Type B pancreatic cell (in vitro differentiated cells): ENCODE measurements at places on chromosomes 6 and 20. TPM values are rescaled to one million over a fixed set of nuclear protein-coding genes. Genes with fewer than 3 reads are reported as not detected.

- H3K27me3 ChIP-seq: no peaks in the 10 kb centered on the region
- no peaks in the 10 kb centered on the region for H3K36me3 ChIP-seq
- no peak overlapping the region for H3K27ac ChIP-seq
- H3K4me1 ChIP-seq: no peaks in the 10 kb centered on the region
- H3K4me3 ChIP-seq: no peak overlapping the region
- no peak for DNase-seq
Observed at GRCh38 chr6:107144666-107145065, 29.4 kb upstream of the BEND3 start.

- peaks cover 21% of the 10 kb centered on the region for H3K36me3 ChIP-seq
- H3K4me1 ChIP-seq: peaks cover 15% of the 10 kb centered on the region
- no peak for DNase-seq
- H3K27me3 ChIP-seq: no peaks in the 10 kb centered on the region
- H3K4me3 ChIP-seq: no peak overlapping the region
Observed at GRCh38 chr20:32697608-32698007, 23.9 kb upstream of the C20orf203 start.

Gene RAET1E
- 1.2 TPM in 1 of 2 replicates, not detected in the other for total RNA-seq

- no peak for DNase-seq
- peaks cover 21% of the 10 kb centered on the region for H3K4me1 ChIP-seq
- H3K27ac ChIP-seq: no peak overlapping the region
- H3K27me3 ChIP-seq: no peaks in the 10 kb centered on the region
Observed at GRCh38 chr6:4794140-4794707, 18.0 kb downstream of the CDYL start.

DNA sequence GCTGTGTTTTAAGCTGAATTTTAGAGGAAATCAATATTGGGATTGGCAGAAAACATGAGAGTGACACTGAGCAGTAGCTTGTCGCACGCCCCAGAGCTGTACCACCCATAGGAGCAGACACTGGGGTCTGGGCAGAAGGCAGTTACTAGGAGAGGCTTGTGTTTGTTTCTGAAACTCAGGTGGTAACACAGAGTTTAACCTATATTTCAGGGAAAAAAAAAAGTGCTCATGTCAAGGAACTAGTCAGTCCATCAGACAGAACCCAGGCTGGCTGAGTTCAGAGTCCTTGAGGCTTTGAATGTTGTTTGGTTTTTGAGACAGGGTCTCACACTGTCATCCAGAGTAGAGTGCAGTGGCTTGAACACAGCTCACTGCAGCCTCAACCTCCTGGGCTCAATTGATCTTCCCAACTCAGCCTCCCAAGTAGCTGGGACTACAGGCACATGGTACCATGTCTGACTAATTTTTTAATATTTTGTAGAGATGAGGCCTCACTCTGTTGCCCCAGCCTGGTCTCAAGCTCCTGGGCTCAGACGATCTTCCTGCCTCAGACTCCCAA, 6.6 kb downstream of the SLC22A1 start:
- peaks cover 20% of the 10 kb centered on the region for H3K36me3 ChIP-seq
- H3K27me3 ChIP-seq: no peaks in the 10 kb centered on the region
- H3K4me1 ChIP-seq: no peaks in the 10 kb centered on the region
- no peak for DNase-seq
- H3K27ac ChIP-seq: no peak overlapping the region

- no peak for DNase-seq
- H3K27me3 ChIP-seq: no peaks in the 10 kb centered on the region
- no peak overlapping the region for H3K4me3 ChIP-seq
- peaks cover 8% of the 10 kb centered on the region for H3K36me3 ChIP-seq
Observed at GRCh38 chr6:80442366-80442765, 335.9 kb downstream of the BCKDHB start.

GRCh38 chr6:141548966-141549365, 583.8 kb upstream of the GJE1 start:
- H3K4me3 ChIP-seq: no peak overlapping the region
- DNase-seq: no peak
- H3K27ac ChIP-seq: no peak overlapping the region
- H3K4me1 ChIP-seq: peaks cover 8% of the 10 kb centered on the region

DNA sequence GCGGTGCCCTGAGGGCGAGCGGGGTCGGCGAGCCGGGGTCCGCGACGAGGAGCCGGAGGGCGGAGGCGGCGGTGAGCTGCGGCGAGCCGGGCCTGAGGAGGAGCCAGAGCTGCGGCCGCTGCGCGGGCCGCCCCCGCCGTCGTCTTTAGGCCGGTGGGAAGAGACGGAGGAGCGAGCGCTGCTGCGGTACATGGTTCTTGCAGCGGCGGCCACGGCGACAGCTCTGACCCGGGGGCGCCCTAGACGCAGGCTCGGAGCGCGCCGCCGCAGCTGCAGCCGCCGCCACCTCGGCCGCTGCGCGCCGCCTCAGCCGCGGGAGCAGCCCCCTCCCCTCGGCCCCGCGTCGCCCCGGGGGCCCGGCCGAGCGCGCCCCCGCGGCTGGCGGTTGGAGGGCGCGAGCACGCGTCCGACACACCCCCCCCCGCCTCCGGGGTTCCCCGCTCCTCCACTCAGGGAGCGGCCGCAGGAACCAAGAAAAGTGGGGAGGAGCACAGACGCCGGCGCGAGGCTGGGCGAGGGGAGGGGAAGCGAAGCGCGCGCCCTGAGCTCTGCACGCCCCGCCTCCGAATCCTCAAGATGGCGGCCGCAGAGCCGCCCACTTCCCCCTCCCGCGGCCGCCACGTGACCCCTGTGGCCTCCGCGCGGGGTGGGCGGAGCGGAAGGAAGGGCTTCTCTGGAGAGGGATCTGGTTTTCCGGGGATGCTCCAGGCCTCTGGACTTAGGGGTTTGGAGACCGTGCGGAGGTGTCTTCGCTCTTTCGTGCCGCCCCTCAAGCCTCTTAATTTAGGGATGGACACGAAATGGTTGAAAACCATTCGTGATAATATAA, at the start of gene ZNF318:
Gene ZNF318 (minus strand): TSS at position 474 of the 829 bp plus-strand sequence. CDS start 282 bp downstream, at position 192.
- peak; percentile 97 for DNase-seq
- H3K27ac ChIP-seq: peak within 1 kb of the TSS; percentile 89
- peaks cover 3% of the 10 kb centered on the region for H3K36me3 ChIP-seq
- H3K4me1 ChIP-seq: peaks cover 10% of the 10 kb centered on the region
- H3K27me3 ChIP-seq: no peaks in the 10 kb centered on the region
- H3K4me3 ChIP-seq: peak within 1 kb of the TSS; percentile 93

DNA sequence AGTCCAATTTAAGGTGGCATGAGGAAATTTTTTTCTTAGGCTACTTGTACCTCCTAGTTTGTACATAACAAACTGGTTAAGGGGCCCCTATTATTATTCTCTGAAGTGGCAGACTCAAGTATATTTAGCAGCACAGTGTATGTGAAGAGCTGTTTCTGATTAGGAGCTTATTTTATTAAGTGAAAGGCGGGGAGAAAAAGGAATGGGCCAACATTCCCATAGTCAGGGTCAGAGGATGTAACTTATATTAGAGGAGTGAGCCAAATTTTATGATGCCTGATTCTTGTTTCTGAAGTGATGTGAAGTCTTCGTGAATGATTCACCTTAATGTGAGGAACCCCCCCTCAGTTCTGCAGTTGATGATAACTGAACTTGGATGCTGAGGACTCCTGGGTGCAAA, 2.8 kb downstream of the HECA start:
- peak overlapping the region; percentile 76 for H3K27ac ChIP-seq
- H3K4me3 ChIP-seq: peak overlapping the region; percentile 94
- peaks cover 11% of the 10 kb centered on the region for H3K36me3 ChIP-seq
- H3K27me3 ChIP-seq: peaks cover 3% of the 10 kb centered on the region
- no peak for DNase-seq
- H3K4me1 ChIP-seq: peaks cover 32% of the 10 kb centered on the region

Gene TSBP1
- total RNA-seq: not detected in 2 replicates

GRCh38 chr6:25217829-25218228, 61.3 kb upstream of the CARMIL1 start:
- no peak overlapping the region for H3K27ac ChIP-seq
- H3K4me3 ChIP-seq: no peak overlapping the region
- no peaks in the 10 kb centered on the region for H3K27me3 ChIP-seq
- DNase-seq: no peak
- H3K36me3 ChIP-seq: no peaks in the 10 kb centered on the region

DNA sequence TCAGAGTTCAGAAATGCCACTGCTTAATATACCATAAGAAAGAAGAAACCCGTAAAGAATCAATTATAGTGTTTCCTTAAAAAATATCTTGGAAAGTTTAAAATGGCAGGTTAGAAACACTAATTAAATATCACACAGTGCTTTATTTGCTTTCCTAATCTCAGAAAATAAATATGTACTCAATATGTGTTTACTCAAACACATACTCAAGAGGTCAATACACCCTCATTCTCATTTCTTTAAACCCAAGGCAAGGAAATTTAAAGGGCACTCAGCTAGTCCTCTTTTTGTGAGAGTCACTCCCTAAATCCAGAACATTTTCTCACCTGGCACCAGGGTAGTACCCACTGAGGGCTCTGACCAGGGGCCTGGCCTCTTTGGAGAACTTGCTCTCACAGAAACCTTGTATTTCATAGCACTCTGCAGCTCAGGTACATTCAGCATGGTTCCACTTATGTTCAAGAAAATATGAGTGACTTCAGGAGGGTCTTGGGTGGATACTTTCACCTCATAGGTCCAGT, 38.2 kb downstream of the ROS1 start:
- no peaks in the 10 kb centered on the region for H3K4me1 ChIP-seq
- H3K4me3 ChIP-seq: no peak overlapping the region
- no peak for DNase-seq
- no peaks in the 10 kb centered on the region for H3K36me3 ChIP-seq
- H3K27me3 ChIP-seq: peaks cover 3% of the 10 kb centered on the region
- no peak overlapping the region for H3K27ac ChIP-seq
